ENCODE measurements at places on chromosomes 2 and 18. TPM values are rescaled to one million over a fixed set of nuclear protein-coding genes. Genes with fewer than 3 reads are reported as not detected.

Gene DPP10
- total RNA-seq = 0.14 TPM

Gene SCG2
- total RNA-seq = 0.28 TPM

Gene ANKRD30B
- not detected for total RNA-seq

Gene GPR17
- under 0.01 TPM for total RNA-seq

Gene MGAT4A
- total RNA-seq = 42.9 TPM

Gene WDCP
- 11.5 TPM for total RNA-seq

Gene EHD3
- 2.7 TPM for total RNA-seq

Gene UGT1A9
- 0.09 TPM for total RNA-seq

Gene SMCHD1
- 87.8 TPM for total RNA-seq

Gene COL6A3
- 28.8 TPM for total RNA-seq

Gene HOXD3
- total RNA-seq = 0.28 TPM

Gene LRRC30
- 0.14 TPM for total RNA-seq

Gene PLCL1
- total RNA-seq = 16.5 TPM

Gene IL1RN
- 2.7 TPM for total RNA-seq

Gene PPIL3
- 47.1 TPM for total RNA-seq

Gene PDE11A
- total RNA-seq = 0.14 TPM

Gene CCBE1
- total RNA-seq = 0.33 TPM

Gene RPRM
- 0.38 TPM for total RNA-seq

Gene ERBB4
- total RNA-seq = 0.19 TPM

Gene PRADC1
- 20.2 TPM for total RNA-seq

Gene BOLL
- total RNA-seq = 0.05 TPM

Data from thymus (tissue), 14 donors.